ENCODE measurements at places on chromosomes 7 and 10. TPM values are rescaled to one million over a fixed set of nuclear protein-coding genes. Genes with fewer than 3 reads are reported as not detected.

DNA sequence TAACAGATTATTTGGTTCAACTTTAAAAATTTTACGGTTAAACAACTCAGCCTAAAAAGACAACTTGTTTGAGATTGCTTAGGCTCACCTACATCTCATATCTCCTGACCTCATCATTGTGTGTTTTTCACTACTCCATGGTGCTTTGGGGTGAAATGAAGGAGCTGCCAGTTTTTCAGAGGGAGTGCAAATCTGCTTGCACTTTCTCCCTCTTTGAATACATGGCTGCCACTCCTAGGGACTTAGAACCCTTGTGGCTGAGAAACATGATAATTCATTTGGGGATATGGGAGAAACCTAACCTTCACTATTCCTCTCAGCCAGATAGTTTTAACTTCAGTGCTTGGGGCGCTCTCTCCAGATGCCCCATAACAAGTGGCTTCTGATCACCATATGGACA is 2.7 kb downstream of the CCSER2 start:
- peaks cover 9% of the 10 kb centered on the region for H3K4me1 ChIP-seq
- H3K36me3 ChIP-seq: no peaks in the 10 kb centered on the region
- H3K27me3 ChIP-seq: no peaks in the 10 kb centered on the region
- H3K4me3 ChIP-seq: peak overlapping the region; percentile 22
- peak; percentile 41 for DNase-seq
- peak overlapping the region; percentile 61 for H3K27ac ChIP-seq

GRCh38 chr7:146319629-146320028 is 203.0 kb downstream of the CNTNAP2 start:
- H3K4me1 ChIP-seq: no peaks in the 10 kb centered on the region
- no peaks in the 10 kb centered on the region for H3K27me3 ChIP-seq
- no peak for DNase-seq

DNA sequence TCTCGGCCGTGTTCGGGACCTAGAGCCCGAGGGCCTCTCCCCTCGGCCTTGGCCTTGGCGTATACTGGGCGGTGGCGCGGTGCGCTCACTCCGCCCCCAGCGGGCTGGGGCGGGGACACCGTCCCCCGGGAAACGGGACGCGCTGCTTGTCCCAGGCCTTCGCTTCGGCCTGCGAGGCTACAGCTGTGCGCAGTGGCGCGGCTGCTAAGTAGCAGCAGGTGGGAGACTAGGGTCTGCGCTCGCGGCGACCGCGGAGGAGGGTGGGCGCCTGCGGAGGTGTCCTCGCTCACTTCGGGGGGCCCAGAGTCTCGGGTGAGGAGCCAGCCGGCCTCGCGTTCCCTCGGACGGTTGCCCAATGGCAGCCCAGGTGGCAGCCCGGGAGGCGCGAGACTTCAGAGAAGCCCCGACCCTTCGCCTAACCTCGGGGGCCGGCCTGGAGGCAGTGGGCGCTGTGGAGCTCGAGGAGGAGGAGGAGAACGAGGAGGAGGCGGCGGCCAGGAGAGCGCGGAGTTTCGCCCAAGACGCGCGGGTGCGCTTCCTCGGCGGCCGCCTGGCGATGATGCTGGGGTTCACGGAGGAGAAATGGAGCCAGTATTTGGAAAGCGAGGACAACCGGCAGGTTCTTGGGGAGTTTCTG is at the start of gene DNAH11:
TSS of gene DNAH11 (plus strand) at position 149 of the 637 bp plus-strand sequence. CDS start at position 356, 207 bp downstream.
- peaks cover 58% of the 10 kb centered on the region for H3K27me3 ChIP-seq
- no peaks in the 10 kb centered on the region for H3K36me3 ChIP-seq
- no peak within 1 kb of the TSS for H3K27ac ChIP-seq
- no peaks in the 10 kb centered on the region for H3K4me1 ChIP-seq
- H3K4me3 ChIP-seq: peak within 1 kb of the TSS; percentile 37

UNCX gene
- not detected for polyA plus RNA-seq

DNA sequence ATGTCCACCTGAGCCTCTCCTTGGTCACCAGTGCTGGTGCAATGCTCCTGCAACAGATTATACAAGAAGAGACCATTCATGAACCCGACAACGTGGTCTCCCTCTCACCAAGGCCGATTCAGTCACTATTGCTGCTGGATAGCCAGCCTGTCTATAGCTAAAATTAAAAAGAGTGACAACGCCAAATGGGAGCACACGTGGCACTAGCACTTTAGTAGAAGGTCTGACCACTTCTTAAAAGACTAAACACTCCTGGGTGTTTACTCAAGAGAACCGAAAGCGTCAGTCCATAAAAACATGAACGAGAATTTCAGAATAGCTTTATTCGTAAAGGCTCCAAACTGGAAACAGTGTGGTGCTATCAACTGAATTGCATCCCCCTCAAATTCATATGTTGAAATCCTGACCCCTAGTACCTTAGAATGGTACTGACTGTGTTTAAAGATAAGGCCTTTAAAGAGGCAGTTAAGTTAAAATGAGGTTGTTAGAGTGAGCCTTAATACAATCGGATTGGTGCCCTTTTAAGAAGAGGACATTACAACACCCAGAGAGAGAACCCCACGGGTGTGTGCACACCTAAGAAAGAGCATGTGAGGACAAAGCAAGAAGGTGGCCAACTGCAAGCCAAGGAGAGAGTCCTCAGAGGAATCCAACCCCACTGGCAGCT is 4.4 kb upstream of the GALNTL5 start:
- no peaks in the 10 kb centered on the region for H3K4me1 ChIP-seq
- no peak for DNase-seq
- no peaks in the 10 kb centered on the region for H3K36me3 ChIP-seq
- no peak overlapping the region for H3K4me3 ChIP-seq

GRCh38 chr7:3117488-3118231 is 74.0 kb upstream of the CARD11 start:
- no peak overlapping the region for H3K4me3 ChIP-seq
- no peak overlapping the region for H3K27ac ChIP-seq
- H3K27me3 ChIP-seq: no peaks in the 10 kb centered on the region

DNA sequence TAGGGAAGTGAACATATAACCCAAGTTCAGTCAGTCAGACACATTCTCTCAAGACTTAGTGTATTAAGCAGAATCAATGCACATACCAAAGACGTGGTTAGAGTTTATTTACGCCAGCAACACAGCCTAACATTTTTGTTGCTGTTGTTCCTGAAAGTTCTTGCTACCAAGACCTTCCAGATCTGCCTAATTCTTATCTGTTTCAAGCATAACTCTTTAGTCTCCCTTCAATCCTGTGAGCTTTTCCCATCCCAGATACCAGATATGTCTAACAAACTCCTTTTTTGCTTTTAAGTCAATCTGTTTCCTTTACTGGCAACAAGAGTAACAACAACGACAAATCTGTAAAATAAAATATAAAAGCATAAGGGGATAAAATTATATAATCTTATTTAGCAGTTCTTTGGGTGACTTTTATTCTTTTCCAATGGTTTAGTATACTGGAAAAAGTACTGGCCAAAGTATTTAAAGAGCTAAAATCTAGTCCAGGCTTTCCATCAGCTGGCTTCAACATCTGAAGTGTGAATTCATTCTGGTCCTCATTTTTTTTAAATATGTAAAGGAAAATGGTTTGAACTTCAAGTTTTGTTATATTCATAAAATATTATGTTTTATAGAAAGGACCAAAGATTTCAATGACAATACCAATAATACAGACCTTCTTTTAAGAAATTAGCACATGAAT is 193.8 kb downstream of the IMMP2L start:
- H3K4me3 ChIP-seq: no peak overlapping the region
- H3K27ac ChIP-seq: no peak overlapping the region
- H3K36me3 ChIP-seq: no peaks in the 10 kb centered on the region
- no peaks in the 10 kb centered on the region for H3K27me3 ChIP-seq
- H3K4me1 ChIP-seq: no peaks in the 10 kb centered on the region
- DNase-seq: no peak

- no peak overlapping the region for H3K27ac ChIP-seq
- no peaks in the 10 kb centered on the region for H3K4me1 ChIP-seq
These were observed 34.7 kb downstream of the IMMP2L start for GRCh38 chr7:111527545-111527944.

Data from small intestine (tissue), 16 donors.